ENCODE measurements at places on chromosomes 1 and 21.

- DNase-seq: no peak
These were observed 23.2 kb downstream of the GON4L start for GRCh38 chr1:155833665-155834295.

GRCh38 chr1:206679738-206680211, 4.9 kb upstream of the MAPKAPK2 start:
- DNase-seq: no peak

GRCh38 chr1:28074892-28075511, 13.4 kb downstream of the EYA3 start:
- no peak for DNase-seq

DNA sequence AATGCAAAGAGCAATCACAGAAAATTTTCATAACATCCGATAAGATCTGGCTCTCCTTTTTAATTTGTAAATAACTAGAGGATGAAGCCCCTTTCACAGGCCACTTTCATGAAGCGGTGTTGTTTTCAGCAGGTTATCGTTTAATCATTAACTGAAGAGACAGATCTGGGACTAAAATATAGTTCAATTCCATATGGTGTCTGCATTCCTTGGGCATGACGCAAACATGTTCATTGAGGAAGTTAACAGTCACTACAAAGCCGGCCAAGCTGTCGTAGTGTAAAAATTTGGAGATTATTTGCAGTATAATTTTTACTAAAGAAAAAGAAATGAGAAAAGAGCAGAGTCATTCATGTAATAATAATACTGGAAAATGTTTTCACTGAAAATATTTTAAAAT, 565.2 kb upstream of the ADAMTS5 start:
- no peak for DNase-seq

GRCh38 chr1:5768014-5768413, 224.2 kb downstream of the NPHP4 start:
- DNase-seq: no peak

- no peak for DNase-seq
These were observed 81.7 kb downstream of the MAN1C1 start for GRCh38 chr1:25698252-25698651.

DNA sequence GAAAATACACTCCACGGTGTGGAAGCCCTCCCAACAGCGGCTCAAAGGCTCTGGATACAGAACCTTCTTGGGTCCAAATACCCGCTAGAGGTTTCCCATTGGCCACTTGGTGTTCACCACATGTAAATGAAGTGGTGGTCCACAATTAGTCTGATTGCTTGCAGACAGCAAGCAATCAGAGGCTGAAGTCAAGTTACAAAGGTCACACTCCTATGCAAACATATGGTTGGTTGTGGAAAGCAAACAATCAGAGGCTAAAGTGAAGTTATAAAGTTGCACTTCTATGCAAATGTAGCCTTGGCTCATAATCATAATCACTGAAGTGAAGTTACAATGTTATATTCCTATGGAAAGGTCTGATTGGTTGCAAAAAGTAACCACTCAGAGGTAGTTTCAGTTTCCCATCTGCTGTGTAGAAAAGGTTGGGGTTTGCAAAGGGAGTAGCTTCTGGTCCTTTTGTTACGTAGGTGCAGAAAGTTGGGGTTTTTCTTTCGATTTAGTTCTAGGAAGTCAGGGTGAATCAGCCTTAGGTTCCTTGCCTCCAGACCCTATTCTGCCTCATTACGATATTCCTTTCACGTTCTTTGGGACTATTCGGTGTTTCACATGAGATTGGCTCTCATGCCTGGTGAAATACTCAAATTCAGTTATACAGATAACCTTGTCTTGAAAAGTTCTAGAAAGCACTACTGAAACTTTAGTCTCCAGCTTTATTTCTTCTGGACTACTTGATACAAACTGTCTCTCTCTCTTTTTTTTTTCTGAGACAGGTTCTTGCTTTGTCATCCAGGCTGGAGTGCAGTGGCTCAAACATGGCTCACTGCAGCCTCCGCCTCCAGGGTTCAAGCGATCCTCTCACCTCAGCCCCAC, 36.7 kb upstream of the MTF2 start:
- no peak for DNase-seq

DNA sequence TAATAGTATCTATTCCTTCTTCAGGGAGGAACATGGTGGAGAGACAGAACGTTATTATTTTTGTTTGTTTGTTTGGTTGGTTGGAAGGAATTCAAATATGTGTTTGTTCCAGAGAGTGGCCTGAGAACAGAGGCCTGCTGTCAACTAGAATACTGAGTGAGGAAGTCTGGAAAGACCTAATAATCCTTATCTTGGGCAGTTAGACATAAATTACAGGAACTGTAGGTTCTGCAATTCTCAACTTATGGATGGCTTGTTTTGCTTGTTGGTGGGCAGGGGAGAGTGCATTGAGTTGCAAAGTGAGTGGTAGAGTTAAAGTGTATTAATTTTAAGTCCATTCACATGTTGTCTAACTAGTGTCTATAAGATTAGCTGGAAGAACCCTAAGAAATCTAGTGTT, 197.6 kb downstream of the BACH1 start:
- no peak for DNase-seq

GRCh38 chr21:46091631-46092025, 6.3 kb upstream of the COL6A2 start:
- DNase-seq: no peak

DNA sequence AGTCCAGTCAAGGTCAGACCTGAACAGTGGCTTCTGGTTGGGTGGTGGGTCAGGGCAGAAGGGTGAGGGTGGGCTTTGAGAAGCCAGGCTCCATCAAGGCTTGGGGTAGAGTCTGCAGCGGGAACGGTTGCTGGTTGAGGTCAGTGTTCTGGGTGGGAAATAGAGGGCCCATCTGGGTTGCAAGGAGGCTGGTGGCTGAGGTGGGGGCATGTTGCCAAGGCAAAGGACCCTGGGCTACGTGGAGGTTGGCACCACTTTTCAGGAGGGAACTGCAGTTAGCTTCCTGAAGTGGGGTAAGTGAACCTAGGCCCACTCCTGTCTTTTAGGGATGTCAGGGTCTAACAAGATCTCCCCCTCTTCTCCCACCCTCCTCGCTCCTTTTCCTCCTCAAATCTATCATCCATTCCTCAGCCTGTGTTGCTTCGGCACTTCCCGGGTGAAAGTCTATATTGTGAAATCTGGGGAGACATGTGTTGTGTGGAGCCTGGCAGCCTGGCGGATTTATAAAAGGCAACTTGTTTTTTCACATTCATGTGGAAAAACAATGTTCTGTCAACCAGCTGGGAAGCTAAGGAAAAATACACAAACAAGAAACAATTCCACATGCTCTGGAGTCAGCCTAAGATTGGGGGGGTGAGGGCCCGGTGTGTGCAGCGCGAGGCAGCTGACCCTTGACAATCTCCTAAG, 1.5 kb downstream of the IL22RA1 start:
- no peak for DNase-seq

DNA sequence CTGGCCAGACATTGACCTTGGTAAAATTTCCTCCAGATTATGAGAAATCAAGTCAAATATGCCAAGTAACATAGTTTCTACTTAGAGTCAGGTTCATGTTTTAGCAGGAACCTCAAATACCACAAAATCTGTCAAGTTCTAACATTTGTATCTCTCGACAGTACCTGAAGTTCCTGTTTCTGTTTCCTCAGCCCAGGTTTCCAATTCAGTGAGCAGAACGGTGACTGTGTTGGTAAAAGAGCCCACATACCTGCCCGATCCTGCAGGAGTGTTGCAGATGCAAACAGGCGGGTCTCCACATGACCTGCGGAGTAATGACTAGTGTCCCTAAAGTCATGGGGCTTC, 57.9 kb upstream of the LGALS8 start:
- DNase-seq: no peak
